ENCODE measurements at places on chromosomes 5 and 9.
A peak's percentile ranks its signal among the peaks of the same experiment; 100 is the strongest.

DNA sequence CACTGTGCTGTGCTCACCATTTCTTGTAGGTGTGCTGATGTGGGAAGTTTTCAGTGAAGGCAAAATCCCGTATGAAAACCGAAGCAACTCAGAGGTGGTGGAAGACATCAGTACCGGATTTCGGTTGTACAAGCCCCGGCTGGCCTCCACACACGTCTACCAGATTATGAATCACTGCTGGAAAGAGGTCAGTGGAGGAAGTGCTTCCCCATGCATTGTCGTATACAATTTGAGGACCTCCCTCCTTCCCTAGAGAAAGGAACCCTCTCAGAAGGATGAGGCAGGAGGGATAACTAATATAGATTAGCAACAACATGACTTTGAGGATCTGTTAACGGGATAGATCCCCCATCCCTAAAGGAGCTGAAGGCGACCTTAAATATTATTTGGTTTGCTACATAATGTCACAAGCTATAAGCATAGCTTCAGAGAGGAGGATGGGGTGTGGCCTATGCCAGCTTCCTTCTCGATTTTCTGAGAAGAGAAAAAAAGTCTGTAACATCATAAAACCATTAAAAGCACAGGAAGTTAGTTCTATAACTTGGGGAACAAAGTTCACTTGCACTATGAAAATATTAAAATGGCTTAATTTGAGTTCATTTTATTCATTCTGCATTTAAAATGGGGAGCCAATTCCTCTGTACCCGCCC lies 17.0 kb upstream of the CYFIP2 start:
- no peak for DNase-seq

- DNase-seq = no peak
Measured at GRCh38 chr5:112630246-112631009, 107.3 kb upstream of the APC start.

DNA sequence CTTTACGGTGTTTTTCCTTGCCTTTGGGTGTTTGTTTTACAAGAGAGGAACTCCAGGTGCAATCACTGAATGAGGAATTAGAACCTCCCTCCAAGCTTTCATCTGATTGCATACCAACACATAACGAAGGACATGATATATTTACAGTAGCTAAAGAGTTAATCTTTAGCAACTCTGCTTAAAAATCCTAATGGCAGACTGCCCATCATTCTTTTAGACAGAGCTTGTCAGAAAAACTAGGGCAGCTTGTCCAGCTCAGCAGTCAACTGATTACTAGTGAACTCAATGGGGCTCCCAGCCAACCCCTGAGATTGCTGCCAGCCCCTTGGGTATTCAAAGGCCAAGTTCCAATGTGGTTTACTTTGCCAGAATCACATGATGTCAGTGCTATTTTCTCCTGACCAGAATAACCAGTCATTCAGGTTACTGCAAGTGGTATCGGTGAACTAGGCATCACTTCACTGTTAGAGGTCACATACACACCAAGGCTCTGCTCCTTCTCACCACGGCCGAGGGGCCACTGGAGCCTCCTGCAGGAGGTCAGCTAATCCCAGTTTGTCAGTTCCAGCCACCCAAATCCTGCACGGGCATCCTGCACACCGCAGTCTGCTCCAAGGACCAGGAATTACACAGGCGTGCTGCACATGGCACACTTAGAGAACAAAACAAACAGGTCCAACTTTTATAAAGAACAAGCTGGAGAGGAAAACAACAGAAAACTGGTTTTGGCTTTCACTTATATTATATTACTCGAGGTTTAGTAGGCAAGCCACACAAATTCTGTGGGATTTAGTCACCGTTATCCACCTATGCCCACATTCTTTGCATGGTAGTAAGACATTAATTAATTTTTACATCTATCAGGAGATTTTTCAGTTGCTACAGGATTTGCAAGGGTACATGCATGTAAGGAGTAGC lies 62.5 kb downstream of the NFIB start:
- no peak for DNase-seq

DNA sequence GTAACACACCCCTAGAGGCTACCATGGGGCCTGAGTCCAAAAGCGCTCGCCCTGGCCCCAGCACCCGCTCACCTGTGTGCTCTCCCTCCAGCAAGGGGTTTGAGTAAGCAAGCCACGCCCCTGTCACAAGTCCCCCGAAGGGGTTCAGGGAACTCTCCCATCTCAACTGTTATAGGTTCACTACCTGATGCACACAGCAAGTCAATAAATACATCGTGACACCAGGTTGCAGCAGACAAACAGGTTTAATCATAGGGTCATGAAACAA lies 8.4 kb upstream of the CREBRF start:
- no peak for DNase-seq

- DNase-seq = peak; percentile 23
Measured at GRCh38 chr5:73311291-73312110, 137.1 kb downstream of the FOXD1 start.

- no peak for DNase-seq
Measured at GRCh38 chr9:99008203-99008602, 64.5 kb downstream of the COL15A1 start.

DNA sequence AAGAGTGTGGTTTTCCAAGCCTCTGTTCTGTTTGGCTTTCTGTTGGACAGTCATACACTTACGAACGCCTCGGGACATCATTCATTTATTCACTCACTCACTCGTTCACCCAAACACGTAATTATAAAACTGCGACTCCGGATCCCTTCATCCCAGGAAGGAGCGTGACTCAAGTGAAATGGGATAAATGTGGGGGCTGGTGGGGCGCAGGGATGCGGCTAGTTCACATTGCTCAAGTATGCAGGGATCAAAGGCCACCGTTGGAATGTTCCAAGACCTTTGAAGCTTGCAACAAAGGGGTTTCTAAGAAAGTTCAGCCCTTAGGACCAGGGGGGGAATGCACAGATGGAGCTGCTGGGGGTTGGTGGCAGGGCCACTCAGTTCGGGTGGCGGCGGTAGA lies 64.2 kb downstream of the CFAP77 start:
- no peak for DNase-seq

DNA sequence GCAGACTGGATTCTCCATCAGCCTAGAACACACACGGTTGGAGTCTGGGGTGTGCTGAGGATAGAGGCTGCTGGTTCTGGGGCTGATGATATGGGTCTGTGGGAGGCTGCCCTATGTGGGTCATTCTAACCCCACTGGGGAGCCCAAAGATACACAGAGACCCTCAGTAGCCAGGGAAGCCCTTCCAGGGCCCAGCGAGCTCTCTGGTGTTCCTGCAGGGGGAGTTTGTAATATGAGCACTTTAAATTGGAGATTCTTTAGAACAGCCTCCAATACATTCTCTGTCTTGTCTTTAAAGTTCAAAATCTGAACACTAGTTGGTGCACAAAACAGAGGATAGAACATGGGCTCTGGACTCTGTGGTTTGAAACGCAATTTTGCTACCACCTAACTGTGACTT lies 2.4 kb downstream of the ACTL7A start:
- DNase-seq = no peak

DNA sequence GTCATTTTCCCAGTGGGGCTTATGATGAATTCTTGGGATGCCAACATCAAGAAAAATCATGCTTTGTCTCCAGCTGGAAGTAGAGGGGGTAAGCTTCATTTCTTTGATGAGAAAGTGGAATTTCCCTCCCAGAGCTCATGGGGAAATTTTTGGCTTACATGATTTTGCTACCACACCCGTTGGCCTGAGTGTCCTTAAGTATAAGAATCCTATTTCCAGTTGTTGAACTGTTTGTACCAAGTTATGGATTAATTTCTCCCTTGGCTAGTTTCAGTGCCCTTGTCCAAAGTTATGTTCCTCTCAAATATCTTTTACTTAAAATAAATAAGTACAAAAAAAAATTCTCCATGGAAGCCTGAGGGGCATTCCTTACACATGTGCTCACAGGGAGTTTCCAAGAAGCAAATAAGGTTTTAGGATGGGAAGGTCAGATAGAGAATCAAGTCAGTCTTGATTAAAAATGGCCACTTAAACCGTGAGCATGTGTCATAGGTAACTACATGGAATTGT lies 82.3 kb downstream of the PTCD2 start:
- no peak for DNase-seq

GRCh38 chr9:14437354-14438231 lies 123.7 kb upstream of the NFIB start:
- no peak for DNase-seq

GRCh38 chr9:111744363-111744762 lies 50.4 kb downstream of the SHOC1 start:
- no peak for DNase-seq

GRCh38 chr5:112737070-112737462 lies 619 bp upstream of the APC start:
- DNase-seq = no peak

DNA sequence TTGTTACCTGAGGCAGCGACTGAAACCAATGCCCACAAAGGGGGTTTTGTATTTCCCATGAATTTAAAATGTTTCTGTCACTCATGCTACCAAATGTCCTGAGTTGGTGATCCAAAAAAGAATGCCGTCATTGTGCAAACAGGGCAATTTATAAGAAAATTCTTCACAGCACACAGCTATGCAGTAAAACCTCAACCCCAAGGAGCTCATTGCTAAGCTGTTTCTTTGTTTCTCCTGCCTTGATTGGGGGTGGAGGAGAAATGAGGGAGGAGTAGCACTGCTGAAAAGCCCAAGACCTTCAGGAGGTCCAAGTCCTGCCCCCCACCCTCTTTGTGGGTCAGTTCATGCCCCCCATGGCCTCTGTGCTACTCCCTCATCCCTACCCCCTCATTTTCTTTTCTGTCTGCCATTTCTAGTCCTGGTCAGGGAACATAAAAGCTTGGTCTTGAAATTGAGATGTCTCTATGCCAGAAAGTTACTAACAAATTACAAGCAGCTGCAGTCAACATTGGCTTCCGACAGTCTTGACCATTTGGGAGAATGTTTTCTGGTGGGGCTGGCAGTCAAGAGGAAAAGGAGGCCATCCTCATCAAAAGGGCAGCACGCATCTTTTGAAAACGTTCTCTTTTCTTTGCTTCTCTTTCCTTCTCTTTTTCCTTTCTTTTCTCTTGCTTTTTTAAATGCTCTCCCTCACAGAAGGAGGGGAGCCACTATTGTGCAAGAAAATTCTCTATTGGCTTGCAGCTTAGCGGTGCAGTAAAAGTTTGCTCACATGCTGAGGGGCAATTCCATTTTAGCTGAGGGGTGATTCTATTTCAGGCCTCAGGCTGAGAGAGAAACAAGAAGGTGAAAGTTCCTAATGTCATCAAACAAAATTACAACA lies 133.3 kb downstream of the GCNT1 start:
- no peak for DNase-seq

- DNase-seq = peak; percentile 95
Measured at GRCh38 chr9:127664678-127665507, 41.9 kb upstream of the CFAP157 start.

DNA sequence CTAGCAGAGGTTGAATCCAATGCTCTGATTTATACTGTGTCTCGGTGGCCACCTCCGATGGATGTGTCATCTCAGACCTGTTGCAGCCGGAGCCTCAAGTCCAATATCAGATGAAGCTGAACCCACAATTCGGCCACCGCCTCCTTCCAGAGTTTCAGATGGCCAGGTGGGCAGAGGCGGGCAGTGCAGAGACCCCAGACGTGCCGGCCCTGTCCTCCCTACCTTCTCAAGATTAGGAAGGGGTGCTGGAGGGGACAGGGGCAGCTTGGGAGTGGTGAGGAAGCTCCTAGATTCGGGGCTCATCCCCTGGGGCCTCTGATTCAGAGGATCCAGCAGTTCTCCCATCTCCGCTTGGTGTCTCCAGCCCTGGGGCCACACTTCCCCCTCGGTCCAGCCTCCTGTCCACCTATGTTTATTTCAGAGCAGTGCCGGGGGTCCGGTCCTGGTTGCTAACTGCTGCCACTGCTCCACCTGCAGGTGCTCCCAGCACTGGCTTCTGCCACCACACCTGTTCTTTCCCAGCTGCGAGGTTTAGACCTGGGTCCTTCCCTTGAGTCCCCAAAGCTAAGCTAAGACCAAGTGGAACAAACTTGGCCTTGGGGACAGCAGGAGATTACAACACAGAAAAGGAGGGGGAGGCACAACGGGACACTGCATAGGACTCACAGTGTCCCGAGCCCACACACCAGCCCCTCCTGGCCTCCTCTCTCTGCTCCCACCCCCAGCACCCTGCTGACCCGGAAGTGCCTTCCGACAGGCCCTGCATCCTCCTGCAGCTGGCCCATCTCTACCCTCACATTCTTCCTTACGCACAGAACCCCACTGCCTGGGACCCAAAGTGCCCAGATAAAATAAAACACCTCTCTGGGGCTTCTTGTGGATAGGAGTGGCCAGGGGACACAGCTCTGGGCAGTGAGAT lies 81.6 kb downstream of the NTNG2 start:
- peak; percentile 53 for DNase-seq

DNA sequence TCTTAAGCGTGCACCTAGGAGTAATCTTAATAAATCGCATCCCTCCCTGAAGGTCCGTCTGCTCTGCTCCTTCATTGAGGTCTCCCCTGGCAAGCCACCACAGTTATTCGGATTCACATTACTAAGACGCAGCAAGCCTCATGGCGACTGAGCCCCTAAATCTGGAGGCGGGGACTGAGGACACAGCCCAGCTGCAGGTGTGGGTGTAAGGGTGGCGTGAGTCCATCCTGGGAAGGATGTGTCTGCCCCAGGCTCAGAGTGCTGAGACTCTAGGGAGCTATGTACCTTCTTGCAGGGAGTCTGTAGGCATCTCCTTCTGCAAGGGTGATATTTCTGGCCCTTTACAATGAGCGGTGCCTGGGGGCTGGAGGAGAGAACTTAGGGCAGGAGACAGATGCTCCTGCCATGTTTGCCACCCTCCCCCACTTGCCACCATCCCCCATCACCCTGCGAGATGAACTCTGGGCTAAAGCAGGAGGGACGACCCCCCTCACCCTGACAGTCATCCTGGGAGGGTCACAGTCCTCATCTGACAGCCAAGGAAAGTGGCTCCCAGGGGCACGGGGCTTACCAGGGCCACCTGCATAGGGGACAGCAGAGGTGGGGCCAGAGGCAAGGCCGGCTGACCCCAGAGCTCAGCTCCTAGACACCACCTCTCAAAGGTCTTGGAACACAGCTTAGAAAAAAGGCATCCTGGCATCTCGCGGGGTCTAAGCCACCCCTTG lies 76.4 kb upstream of the FCN1 start:
- DNase-seq = peak; percentile 55

GRCh38 chr5:67297802-67298532 lies 101.4 kb upstream of the CD180 start:
- no peak for DNase-seq

GRCh38 chr5:171644536-171644935 lies 141.1 kb upstream of the SMIM23 start:
- no peak for DNase-seq

GRCh38 chr5:14231156-14231555 lies 88.0 kb downstream of the TRIO start:
- no peak for DNase-seq
